ENCODE measurements at places on chromosomes 1 and 21. TPM values are rescaled to one million over a fixed set of nuclear protein-coding genes. Genes with fewer than 3 reads are reported as not detected.

- DNase-seq = no peak
Observed at GRCh38 chr21:45792682-45793383, 149.3 kb downstream of the PCBP3 start.

DNA sequence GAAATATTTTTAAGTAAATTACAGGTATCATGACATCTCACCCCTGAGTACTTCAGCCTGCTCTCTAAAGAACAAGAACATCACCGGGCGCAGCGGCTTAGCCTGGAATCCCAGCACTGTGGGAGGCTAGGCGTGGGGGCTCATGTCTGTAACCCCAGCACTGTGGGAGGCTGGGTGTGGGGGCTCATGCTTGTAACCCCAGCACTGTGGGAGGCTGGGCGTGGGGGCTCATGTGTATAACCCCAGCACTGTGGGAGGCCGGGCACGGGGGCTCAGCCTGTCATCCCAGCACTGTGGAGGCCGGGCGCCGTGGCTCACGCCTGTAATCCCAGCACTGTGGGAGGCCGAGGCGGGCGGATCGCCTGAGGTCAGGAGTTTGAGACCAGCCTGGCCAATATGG is 7.7 kb upstream of the CDK11B start:
- DNase-seq = no peak

GRCh38 chr1:59285691-59286090 is 11.2 kb upstream of the FGGY start:
- no peak for DNase-seq

- no peak for DNase-seq
Observed at GRCh38 chr1:151056149-151056548, 3.3 kb downstream of the CDC42SE1 start.

OR2M3 gene
- total RNA-seq = not detected

PEX10 gene
- total RNA-seq = 17.4 TPM

GPR37L1 gene
- not detected for total RNA-seq
